HepG2 (cell line): ENCODE measurements at places on chromosomes 7 and 10. TPM values are rescaled to one million over a fixed set of nuclear protein-coding genes. Genes with fewer than 3 reads are reported as not detected.

DNA sequence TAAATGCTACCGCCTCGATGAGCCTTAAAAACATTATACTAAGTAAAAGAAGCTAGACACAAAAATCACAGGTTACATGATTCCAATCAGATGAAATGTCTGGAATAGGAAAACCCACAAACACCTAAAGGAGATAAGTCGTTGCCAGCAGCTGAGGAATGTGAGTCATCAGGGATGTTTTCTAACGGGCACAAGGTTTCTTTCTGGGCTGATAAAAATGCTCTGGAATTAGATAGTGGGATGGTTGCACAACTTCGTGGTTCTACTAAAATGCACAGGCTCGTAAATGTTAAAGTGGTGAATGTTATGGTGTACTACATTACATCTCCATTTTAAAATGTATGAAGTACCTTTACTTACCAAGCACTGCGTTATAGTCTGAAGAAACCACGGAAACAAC, 9.7 kb downstream of the ABLIM1 start:
- DNase-seq = peak; percentile 68

- DNase-seq = no peak
These were observed 349.6 kb upstream of the MKI67 start for GRCh38 chr10:128475686-128476367.

GRCh38 chr10:19579761-19580545, 236.3 kb upstream of the PLXDC2 start:
- DNase-seq = no peak

DNA sequence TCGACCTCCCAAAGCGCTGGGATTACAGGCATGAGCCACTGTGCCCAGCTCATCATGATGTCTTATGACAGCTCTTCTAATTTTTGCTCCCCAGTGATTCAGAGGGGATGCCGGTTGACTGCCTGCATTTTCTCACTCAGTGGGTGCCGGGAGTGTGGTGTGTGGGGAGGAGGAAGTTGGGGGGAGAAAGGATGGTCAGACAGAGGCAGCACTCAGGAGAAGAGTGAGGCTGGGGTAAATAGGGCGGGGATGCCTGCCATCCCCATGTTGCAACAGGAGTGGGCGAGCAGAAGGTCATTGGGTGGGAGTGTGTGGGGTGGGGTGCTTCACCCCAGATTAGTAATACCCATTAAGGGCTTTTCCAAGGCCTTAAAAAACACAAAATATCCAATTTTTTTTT, 3.5 kb upstream of the CCL24 start:
- no peak for DNase-seq

DNA sequence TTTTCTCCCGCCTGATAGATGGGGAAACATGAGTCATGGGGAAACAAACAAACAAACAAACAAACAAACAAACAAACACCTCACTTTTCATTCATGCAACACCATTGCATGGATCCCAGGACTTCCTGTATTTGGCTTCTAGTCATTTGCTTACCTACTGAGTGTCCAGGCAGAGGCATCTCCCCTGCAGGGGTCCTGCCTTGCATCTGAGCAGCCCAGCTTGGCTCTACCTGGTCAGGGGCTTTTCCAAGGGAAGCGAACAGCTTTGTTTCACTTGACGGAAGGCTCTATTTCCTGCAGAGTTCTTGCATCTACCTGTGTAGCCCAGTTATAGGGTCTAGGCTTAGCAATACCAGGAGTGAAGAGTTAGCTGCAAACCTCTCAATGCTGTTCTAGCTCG, 374.2 kb downstream of the GATA3 start:
- no peak for DNase-seq

The CPN1 gene
- total RNA-seq = 8.1 and 17.3 TPM in 2 replicates

DNA sequence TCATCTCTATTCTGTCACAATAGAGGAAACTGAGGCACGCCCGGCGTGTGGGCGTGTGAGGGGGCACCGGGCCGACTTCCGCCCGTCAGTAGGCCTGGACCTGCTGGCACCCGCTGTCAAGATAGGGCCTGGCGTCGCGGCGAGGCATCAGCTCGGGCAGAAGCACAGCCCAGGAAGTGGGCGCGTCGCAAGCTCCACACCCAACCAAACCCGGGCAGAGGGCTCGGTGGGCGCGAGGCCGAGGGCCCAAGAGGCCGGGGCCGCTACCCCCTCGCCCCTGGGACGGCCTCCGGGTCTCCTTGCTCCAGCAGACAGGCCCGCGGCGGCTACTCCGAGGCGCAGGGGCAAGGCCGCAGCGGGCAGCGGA, 91.2 kb downstream of the SPAG6 start:
- DNase-seq = no peak

GRCh38 chr10:49328401-49329145, 29.6 kb downstream of the C10orf71 start:
- no peak for DNase-seq

- no peak for DNase-seq
These were observed 128.1 kb upstream of the NANOS1 start for GRCh38 chr10:118901380-118901779.
